ENCODE measurements at places on chromosomes 11 and 22.

DNA sequence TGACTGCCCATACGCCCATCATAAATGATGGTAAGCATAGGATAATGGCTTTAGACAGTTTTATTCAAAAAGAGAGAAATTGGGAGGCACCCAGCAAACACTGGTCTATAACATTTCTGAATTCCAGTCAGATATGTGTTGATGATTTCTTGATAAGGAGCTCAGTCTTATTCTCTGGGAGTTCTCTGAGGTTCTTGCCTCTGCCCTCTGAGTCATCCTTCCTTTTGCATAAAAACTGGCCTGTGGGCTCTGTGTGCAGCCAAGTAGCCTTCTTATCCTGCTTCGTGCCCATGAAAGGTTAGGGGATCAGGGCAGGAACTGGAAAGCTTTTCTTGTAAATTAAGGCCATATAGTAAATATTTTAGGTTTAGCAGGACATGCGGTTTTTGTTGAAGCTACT lies 48.9 kb downstream of the FAR1 start:
- peak; percentile 48 for DNase-seq

DNA sequence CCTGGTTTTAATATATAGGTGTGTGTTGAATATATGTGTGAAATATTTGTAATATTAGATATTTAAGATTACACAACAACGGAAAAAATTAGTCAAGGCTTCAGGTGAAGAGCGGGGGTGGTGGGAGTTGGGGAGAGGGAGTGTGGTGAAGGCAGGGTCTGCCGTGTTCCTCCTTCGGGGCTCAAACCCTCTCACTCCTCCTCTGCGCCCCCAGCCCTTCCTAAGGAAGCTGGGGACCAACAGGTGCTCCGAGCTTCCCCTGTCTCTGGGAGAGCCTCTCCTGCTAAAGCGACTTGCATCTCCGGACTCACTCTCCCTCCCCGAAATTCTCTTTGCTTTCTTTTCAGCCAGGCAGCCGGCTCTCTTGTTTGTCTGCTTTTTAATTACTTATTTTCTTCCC lies 960 bp upstream of the CADM1 start:
- no peak for DNase-seq

- DNase-seq, result peak; percentile 4
These were observed 13.8 kb upstream of the OR51M1 start for GRCh38 chr11:5369789-5370188.

GRCh38 chr11:22432291-22433093 lies 94.3 kb downstream of the SLC17A6 start:
- no peak for DNase-seq

GRCh38 chr11:130858215-130858614 lies 58.1 kb downstream of the SNX19 start:
- DNase-seq, result peak; percentile 35

DNA sequence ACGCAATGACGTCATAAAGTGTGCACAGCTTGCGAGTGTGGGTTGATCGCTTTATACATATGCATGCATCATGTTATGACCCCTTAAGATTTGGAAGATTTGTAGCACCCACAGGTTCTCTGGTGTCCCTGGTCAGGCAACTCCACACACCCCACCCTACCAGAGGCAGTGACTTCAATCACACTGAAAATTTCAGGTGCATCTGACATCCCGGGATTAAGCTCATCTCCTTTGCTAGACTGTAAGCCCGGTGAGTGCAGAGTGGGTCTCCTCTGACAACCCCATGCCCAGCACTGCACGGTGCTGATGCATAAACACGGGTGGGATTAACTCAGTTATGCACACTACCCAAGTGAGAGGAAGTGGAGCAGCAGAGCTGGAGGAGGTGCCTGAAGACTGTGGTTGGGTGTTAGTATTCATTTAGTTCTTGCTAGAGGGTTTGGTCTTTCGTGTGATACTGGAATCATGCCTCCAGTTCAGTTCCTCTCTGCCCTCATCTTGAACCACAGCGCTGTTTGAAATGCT lies 6.5 kb downstream of the ARSA start:
- DNase-seq, result no peak

All from PC-3 (cell line).